HS-27A (cell line): ENCODE measurements at places on chromosomes 13 and 19.

DNA sequence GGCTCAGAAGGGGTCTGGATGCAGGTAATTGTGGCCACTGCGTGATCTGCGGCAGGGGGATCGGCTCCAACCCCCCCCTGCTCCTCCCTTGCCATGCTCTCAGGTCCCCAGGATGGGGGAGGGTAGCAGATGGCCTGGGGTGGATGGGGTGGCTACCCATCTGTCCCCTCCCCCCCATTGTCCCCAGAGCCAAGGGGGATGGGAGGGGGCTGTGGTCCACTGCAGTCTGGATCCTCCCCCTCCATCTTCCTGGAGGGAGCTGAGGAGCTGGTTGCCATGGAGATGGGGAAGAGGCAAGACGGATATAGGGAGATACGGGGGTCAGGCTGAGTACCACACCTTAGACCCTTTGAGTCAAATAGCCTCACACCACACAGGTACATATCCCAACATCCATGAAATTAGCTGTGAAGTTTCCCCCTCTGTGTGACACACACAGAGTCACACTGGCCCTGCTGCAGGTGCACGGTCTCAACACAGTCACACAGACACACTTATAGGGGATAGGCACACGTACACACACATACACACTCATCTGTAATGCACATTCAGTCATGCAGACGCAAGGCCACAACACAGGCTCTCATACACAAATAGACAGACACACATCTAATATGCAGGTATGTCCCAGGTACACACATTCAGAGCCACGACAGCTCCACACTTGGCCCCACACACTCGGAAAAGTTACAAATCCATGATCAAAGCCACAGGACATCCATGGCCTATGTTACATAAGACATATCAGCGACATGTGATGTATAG, 1.8 kb upstream of the NOVA2 start:
- no peak for DNase-seq

DNA sequence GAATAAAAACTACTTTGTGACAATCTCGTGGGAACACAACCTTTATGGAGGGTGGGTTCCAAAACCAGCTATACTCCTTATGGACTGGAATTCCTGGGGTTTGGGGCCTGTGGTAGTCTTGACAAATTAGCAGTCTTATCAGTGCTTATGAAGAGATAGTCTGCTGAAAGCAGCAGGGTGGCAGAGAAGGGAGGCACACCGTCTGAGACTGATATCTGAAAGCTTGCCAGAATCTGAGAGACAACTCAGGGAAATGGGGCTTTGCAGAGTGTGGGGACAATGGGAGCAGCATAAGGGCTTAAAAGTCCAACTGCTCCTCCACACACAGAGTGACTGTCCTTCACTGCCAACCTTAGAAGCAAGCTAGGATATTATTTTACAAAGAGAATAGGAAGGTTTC, 95.9 kb downstream of the UGGT2 start:
- DNase-seq, result no peak

- DNase-seq, result no peak
Measured at GRCh38 chr13:46586751-46587514, 34.0 kb downstream of the LRCH1 start.

GRCh38 chr13:38409771-38410170, 60.1 kb downstream of the UFM1 start:
- DNase-seq, result no peak

- no peak for DNase-seq
Measured at GRCh38 chr13:38042771-38043170, 173.2 kb upstream of the TRPC4 start.

- no peak for DNase-seq
Measured at GRCh38 chr19:48340995-48341394, 15.6 kb downstream of the EMP3 start.
